ENCODE measurements at places on chromosomes 2 and 18.

- peak; percentile 37 for DNase-seq
Observed at GRCh38 chr2:84492571-84492970, 23.7 kb upstream of the DNAH6 start.

GRCh38 chr2:215624423-215624829 is 188.6 kb upstream of the FN1 start:
- DNase-seq, result peak; percentile 79

- DNase-seq, result no peak
Observed at GRCh38 chr2:191950132-191950874, 103.4 kb upstream of the CAVIN2 start.

- no peak for DNase-seq
Observed at GRCh38 chr2:227780981-227781615, 32.5 kb upstream of the CCL20 start.

Data from brain (organoid and tissue), 16 donors.